Thymus (tissue), 14 donors: ENCODE measurements at places on chromosomes 5 and 9. TPM values are rescaled to one million over a fixed set of nuclear protein-coding genes. Genes with fewer than 3 reads are reported as not detected.

Gene TAF1L
- not detected for total RNA-seq

- no peak for DNase-seq
These were observed 57.5 kb downstream of the ZNF510 start for GRCh38 chr9:96720435-96720834.

GRCh38 chr9:82680179-82680935, 382.6 kb downstream of the RASEF start:
- DNase-seq: peak; percentile 10

Gene PRR7
- total RNA-seq: 3.6 TPM

DNA sequence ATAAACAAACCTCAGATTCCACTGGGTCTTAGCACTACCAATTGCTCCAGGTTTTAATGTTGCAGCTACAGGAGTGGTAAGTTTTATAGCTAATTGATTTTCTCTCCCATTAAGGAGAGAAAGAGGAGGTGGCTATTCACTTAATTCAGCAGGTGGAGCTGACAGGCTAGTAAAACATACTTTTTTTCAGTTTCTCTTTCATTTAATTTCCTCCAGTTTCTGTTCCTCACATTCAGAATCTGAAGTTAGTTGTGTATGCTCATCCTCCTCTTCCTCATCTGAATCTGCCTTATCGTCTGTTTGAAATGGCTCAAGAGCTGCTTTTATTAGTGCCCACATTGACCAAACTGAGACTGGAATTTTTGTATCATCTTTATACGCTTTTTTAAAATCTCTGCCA, 98.0 kb downstream of the PLPPR1 start:
- no peak for DNase-seq

DNA sequence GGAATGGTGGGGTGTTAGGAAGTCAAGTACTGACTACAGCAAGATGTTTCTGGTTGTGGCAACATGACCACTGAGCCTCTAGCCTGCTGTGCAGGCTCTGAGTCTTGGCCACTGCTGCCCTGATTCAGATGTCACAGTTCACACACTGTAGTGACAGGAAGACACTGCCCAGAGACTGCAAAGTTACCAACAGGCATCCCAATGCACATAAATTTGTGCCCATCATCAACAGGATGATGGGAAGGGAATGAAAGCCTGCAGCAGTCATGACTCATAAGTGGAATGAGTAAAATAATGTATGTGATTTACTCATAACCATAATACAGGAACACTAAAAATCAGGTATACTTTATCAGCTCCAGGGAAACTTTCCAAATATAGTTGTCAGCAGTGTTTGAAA, 251.6 kb upstream of the HAPLN1 start:
- DNase-seq: no peak
